ENCODE measurements at places on chromosomes 2 and 18.

DNA sequence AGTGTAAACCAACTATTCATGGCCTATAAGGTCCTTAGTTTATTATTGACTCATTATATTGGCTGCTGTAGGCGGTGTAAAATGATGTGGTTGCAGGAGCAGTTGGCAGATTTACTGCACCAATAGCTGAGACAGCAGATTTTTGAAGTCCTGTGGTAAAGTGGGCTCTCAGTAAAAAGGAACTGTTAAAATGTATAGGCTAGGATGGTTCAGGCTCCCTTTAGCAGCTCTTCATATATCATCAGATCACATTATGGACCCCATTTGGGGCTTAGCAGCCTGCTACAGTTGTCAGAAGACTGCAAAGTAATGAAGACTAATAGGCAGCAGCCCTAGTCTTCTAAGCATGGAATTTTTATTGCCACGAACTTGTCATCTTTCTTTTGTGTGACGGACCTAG lies 27.8 kb downstream of the MTX2 start:
- no peak for DNase-seq

DNA sequence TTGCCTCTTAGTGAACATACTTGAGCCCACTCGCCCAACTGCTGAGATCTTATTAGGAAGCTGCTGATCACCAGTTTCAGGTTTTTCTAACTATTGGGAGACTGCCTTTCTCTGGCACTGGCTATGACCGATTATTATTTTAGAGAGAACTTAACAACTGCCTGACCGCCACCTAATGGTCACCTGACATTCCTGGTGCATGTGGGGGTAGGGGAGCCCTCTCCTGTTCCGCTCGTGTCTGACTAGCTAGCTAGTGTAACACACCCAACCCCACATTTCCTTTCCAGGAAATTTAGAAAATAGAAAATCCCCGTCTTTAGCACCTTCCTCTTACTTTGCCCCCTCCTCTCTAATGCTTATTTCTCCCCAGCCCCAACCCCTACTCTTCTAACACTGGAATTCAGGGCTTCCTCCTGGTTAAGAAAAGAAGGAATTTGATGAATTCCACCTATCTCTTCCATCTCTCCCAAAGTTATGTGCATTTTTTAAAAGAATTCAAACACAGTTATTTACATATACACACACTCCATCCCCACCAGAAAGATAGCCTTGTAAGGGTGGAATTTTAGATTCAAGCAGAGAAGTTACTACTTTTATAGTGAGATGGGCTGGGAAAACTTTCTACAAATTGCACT lies 19.4 kb upstream of the DNER start:
- DNase-seq = no peak

DNA sequence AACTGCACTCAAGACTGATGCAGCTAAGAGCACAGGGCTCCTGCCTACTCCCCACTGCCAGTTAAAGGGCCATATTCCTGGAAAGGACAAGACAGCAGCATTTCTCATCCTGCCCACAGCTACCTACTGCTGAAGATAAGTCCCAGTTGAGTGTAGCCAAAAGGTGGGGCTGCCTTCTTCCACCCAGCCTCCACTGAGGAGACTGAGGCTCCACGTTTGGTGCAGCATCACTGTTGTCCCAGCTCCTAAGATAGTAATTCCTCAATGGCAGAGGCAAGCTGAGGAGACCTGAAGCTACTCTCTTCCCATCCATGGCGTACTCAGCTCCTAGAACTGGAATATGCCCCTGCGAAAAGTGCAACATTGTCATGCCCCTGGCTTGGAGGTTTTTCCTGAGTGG lies 149.7 kb downstream of the TRABD2A start:
- no peak for DNase-seq

- no peak for DNase-seq
These were observed 2.4 kb downstream of the CD207 start for GRCh38 chr2:70833246-70833645.
